ENCODE measurements at places on chromosomes 13 and 19.

- no peak for DNase-seq
These were observed 89.0 kb upstream of the SPATA13 start for GRCh38 chr13:24071423-24072075.

GRCh38 chr19:8141726-8142512 lies 7.5 kb downstream of the FBN3 start:
- no peak for DNase-seq

DNA sequence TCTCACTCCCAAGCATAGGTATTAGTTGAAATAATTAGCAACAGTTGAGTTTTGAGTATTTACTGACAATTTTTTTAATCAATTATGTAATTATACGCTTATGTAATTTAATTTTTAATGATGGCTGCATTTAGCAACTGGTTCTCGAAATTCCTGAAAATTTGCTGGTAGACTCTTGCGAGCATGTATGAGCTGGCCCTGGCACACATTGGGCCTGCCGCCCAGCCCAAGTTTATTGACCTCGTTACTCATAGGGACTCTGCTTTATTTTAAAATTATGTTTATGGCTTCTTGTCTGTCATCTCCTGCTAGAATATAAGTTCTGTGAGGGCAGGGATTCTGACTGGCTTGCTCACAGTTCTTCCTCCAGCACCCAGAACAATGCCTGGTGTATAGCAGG lies 6.7 kb downstream of the KLK14 start:
- DNase-seq = no peak

DNA sequence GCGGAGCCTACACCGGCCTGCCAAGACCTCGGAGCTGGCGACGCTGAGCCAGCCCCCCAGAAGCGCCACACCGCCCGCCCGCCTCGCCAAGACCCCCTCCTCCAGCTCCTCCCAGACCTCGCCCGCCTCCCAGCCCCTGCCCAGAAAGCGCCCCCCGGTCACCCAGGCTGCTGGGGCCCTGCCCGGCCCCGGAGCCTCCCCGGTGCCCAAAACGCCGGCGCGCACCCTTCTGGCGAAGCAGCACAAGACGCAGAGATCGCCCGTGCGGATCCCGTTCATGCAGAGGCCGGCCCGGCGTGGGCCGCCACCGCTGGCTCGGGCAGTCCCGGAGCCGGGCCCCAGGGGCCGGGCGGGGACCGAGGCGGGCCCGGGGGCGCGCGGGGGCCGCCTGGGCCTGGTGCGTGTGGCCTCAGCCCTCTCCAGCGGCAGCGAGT lies 10.2 kb downstream of the C19orf25 start:
- DNase-seq = no peak

GRCh38 chr19:30669329-30670010 lies 297.3 kb downstream of the ZNF536 start:
- DNase-seq = peak; percentile 67

- DNase-seq = no peak
These were observed 174.6 kb downstream of the ITGBL1 start for GRCh38 chr13:101626925-101627555.

- DNase-seq = no peak
These were observed 386.6 kb downstream of the KCNRG start for GRCh38 chr13:50401721-50402465.

DNA sequence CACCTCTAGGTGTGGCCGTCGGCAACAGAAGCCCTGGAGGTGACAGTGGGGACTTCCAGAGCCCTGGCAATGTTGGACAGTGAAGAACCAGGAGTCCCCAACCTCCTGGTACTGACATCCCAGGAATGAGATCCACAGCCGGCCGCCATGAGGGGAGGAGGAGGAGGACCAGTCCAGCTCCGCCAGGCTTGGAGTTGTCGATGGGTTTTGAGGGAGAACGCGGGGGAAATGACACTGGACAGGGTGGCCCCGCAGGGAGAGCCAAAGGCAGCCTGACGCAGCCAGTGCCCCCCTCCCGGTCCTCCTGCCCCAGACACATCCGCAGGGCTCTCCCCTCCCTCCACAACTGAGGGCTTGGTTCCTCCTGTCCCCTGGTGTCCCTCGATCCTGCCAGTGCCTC lies 57.9 kb downstream of the SPACA7 start:
- DNase-seq = no peak

DNA sequence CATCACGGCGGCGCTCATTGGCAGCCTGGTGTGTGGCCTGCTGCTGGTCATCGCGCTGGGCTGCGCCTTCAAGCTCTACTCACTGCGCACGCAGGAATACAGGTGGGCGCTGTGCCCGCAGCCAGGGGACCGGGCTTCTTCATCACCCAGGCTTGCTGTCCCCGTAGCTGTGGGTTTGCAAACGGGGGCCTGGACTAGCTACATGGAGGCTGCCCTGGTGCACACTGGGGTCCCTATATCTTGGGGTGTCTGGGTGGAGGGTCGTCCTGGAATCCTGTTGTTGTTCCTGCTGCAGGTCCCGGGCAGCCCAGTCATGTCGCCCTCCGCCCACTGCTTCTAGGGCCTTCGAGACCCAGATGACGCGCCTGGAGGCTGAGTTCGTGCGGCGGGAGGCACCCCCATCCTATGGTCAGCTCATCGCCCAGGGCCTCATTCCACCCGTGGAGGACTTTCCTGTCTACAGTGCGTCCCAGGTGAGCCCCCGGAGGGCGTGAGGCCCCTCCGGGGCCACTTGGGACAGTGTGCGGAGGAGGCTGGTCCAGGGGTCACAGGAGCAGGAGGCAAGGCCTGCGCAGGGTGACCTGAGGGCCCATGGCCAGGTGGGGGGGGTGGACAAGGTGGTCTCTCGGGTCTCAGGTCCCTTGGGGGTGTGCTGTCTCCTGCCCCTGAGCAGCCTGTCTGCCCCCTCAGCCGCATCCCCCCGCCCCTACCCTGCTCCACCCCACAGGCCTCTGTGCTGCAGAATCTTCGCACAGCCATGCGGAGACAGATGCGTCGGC lies 12.3 kb downstream of the LRP3 start:
- DNase-seq = no peak

DNA sequence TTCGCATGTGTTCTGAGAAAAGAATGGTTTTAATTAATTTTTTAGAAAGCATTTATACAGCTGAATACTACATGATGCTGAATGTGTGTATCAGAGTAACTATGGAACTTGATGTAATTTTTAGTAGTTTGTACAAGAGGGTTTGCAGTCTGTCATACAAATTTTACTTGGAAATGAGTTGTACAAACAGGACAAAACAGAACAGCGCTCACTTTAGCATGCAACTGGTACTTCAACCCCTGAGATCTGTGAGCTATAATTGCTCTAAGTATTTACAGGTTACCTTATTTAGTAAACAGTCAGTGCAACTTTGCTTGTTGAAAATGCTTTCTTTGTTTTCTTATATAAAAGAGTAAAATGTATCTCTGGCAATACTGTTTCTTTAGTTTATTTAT lies 706 bp downstream of the TNFRSF19 start:
- peak; percentile 61 for DNase-seq

- DNase-seq = peak; percentile 79
These were observed 295.0 kb downstream of the LMO7 start for GRCh38 chr13:75931116-75931515.

- no peak for DNase-seq
These were observed 879 bp upstream of the COX7A1 start for GRCh38 chr19:36153126-36153525.

DNA sequence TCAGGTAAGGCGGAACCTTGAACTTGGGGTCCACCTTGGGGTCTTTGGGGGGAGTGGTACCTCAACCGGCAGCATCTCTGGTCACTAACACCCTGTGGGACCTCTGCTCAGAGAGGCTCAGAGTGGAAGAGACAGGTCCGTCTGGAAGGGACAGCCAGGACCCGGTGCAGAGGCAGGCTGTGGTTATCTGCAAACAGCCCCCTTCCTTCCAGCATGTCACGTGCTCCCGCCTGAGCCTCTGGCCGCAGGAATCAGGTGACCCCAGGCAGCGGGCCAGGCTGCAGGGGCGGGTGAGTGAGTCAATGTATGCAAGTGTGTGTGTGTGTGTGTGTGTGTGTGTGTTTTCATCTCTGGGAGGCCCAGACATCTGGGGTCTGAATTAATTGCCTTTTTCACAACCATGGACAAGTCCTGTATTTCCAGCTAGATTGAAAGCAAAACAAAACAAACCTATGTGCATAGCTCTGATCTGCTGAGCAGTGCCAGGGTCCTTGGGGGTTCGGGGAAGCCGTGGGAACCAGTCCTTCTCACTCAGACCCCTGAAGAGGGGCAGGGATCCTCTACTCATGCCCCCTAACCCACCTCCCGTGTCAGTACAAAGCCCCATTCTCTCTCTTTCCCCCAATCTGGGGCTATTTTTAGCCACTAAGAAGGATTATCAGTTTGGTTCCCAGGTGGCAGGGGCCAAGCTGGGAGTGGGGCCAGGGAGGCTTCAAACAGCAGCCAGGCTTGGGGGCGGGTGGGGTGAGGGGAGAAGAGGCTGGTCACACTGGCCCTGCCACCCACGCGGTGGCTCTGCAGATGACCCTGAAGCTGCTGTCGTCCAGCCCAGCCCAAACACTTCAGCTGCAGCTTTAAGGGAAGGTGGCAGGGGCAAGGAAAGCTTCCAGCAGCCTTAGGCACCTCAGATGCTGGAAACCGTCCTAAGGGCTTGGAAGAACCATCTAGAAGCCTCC lies 31.4 kb downstream of the CERS4 start:
- DNase-seq = peak; percentile 97

GRCh38 chr19:49679771-49680413 lies 2.8 kb downstream of the PRMT1 start:
- DNase-seq = no peak

GRCh38 chr13:99281811-99282263 lies 23.7 kb upstream of the GPR18 start:
- no peak for DNase-seq

GRCh38 chr19:54319892-54320670 lies 7.1 kb upstream of the LILRA5 start:
- DNase-seq = no peak

DNA sequence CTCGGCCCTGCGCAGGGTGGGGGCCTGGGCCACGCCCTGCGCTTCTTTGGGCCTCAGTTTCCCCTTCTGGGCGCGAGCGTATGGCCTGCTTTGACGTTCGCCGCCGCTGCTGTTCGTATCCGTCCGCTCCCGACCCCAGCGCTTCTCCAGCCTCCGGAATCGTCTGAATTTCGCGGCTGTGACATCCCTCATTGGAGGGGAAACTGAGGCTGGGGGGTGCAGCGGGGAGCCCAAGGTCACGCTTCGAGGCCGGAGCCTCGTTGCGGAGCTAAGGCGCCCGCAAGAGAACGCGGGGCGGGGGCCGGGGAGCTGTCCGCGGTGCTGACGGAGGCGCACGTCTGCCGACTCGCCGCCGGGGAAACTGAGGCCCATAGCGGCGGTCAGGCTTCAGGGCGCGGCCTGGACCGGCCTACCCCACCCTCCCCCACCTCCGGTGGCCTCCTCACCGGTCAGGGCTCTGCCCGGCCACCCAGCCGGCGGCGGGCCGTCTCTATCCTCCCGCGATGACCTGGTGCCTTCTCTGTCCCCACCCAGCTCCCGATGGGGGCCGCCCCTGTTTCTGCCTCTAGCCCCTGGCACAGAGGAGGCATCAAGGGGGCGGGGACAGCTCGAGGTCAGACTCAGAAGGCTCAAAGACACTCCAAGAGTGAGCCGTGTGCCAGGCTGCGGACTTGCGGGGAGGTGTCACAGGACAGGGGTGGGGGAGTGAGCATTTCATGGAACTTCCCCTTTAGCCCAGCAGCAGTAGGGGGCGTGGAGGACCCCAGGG lies 3.0 kb upstream of the APC2 start:
- peak; percentile 50 for DNase-seq

DNA sequence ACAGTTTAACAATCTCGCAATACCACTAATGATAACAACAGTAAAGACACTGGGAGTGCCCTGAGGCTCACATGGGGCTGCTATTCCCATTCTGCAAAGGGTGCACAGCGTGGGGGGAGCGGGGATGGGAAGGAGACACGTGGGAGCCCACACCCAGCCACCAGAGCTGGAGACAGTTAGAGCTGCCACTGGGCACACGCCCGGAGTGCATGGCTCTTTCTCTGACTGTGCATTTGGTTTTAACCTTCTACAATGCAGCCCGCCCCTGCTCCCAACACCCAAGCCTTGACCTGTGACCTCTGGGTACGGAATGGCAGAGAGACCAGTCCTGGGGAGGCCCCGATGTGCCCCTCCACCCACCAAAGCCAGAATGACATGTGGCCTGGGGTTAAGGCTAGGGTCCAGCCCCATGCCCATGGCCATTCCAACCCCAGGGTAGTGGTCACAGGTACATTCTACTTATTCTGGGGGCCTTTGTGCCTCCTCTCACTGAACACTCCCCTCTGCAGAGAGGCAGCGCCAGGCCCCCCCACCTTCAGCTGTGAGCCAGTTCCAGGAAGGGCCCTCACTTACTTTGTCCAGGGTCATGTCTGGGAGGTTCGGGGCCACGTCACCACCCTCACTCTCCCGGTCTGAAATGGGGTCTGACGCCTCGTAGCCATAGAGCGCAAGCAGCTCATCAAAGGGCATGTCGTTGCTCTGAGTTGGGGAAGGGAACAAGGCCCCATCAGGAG lies 17.1 kb downstream of the MIER2 start:
- no peak for DNase-seq

DNA sequence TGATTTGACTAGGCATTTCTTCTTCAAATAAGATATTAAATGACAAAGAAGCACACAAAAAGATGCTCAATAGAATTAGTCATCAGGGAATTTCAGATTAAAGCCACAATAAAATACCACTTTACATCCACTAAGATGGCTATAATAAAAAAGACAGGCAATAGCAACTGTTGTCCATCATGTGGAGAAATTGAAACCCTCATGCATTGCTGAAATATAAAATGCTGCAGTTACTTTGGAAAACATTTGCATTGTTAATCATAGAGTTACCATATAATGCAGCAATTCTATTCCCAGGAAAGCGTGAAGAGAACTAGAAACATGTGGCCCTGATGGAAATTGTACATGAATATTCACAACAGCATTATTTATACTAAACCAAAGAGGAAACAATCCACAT lies 605.5 kb upstream of the SLITRK1 start:
- no peak for DNase-seq

DNA sequence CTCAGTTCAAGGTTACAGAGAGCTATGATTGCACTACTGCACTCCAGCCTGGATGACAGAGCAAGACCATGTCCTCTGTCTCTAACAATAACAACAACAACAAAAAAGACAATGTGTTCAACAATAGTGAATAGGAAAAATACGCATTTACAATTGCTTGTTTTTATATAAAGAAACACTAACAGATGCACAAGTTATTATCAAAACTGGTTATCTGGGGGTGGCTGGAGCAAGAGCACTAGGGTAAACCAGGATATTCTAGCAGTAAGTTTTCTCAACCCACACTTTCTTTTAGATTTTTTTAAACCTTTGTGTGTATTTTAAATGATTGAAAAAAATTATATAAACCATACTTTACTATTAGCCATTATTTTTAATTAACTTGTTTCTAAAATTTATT lies 33.1 kb downstream of the ZNF44 start:
- no peak for DNase-seq

- DNase-seq = no peak
These were observed 46.1 kb upstream of the TUBGCP3 start for GRCh38 chr13:112634102-112634501.

DNA sequence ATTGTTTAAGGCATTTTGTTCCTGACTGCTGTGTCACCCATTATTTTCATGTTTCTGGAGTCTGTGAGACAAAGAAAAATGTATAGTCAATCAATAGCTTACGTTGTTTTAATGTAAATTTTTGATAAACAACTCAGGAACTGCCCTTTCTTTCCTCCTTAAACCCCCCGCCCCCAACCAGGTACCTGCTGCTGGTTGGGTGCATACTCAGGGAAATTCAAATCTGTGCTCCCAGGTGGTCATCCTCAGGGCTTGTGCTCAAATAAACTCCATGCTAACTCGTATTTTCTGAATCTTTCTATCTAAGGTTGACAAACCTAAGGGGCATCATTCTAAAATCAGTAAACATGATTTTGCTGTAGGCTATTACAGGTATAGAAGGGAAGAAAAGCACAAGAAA lies 4.1 kb upstream of the CDC16 start:
- no peak for DNase-seq

- peak; percentile 95 for DNase-seq
These were observed 67.0 kb upstream of the SERP2 start for GRCh38 chr13:44306371-44307192.

All from astrocyte of the hippocampus (primary cell).